Brain microvascular endothelial cell (primary cell): ENCODE measurements at places on chromosomes 11 and 22.

DNA sequence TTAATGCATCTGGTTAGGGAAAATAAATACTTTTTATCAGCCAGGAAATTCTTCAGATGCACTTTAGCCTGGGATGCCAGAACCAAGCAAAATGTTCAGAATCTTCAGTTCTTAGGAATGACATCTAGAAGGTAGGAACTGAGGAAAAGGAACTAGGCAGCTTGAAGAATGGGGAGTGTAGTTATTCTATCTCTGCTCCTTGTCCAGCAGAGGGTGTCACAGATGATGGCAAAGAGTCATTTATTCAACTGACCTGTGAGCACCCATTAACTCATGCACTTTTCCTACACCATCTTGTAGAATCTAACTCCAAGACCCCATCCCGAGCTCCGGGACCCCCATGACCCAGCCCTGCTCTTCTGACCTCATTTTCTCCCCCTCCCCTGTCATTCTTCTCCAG is 122.1 kb upstream of the ISX start:
- no peak for DNase-seq

- DNase-seq: no peak
Observed at GRCh38 chr11:108666373-108666772, 1.5 kb downstream of the DDX10 start.

DNA sequence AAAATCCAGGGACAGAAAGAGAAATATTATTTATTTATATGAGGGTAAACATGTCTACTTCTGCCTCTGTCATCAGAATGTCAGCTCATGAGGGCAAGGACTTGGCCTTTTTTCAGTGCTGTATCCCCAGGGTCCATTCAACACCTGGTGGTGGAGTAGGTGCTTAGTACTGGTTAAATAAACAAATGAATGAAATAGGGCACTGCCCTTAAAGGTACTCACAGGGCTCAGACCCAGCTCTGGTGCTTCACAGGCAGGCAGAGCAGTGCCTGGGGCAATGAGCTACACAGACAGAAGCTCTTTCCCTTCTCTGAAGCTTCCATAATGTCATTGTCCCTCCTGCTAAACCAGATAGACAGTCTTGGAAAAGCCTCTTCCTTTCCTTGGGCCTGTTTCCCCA is 30.9 kb downstream of the P4HA3 start:
- DNase-seq: no peak

GRCh38 chr22:49752598-49753091 is 75.0 kb downstream of the BRD1 start:
- DNase-seq: no peak

GRCh38 chr11:68043349-68044144 is 4.7 kb downstream of the TCIRG1 start:
- peak; percentile 83 for DNase-seq

GRCh38 chr22:31604746-31605705 is 57.0 kb downstream of the PISD start:
- no peak for DNase-seq

DNA sequence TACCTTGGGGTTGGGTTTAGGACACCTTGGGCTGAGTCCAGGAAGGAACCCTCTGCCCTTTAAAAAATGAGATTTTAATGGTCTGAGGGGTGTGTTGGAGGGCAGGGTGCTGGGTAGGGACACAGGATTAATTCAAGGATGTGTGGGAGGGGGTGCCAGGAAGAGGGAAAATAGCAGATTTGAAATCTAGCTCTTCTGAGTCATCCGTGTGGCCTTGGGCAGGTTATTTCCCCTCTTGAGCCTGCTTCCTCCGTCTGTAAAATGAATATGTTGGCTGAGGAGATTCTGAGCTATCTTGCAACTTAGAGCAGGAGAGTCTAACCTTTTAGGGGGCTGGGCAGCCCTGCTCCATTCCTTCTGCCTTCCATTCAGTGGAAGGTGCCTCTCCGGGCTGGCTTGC is 3.0 kb downstream of the TSPAN18 start:
- DNase-seq: no peak

GRCh38 chr11:111499483-111499882 is 12.7 kb downstream of the BTG4 start:
- no peak for DNase-seq

- no peak for DNase-seq
Observed at GRCh38 chr11:8799273-8799672, 111.7 kb upstream of the AKIP1 start.

DNA sequence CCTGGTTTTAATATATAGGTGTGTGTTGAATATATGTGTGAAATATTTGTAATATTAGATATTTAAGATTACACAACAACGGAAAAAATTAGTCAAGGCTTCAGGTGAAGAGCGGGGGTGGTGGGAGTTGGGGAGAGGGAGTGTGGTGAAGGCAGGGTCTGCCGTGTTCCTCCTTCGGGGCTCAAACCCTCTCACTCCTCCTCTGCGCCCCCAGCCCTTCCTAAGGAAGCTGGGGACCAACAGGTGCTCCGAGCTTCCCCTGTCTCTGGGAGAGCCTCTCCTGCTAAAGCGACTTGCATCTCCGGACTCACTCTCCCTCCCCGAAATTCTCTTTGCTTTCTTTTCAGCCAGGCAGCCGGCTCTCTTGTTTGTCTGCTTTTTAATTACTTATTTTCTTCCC is 960 bp upstream of the CADM1 start:
- no peak for DNase-seq

- DNase-seq: peak; percentile 10
Observed at GRCh38 chr11:9687711-9688477, 24.0 kb downstream of the SWAP70 start.

DNA sequence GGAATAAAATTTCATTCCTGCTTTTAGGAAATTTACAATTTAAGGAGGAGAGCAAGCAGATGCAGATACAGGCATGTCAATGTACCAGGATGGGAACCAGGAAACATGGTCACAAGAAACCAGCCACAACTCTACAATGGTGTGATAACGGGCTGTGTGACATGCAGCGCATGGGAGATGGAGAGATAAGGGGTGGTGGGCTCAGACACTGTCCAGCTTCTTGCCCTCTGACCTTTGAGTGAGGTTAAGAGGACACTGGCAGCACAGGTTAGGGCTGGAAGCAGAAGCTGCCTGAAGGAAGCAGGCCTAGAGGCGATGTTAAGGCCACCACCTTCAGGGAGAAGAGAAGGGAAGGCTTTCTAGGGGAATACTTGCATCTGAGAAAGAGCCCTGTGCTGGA is 2.3 kb upstream of the SORL1-AS1 start:
- DNase-seq: no peak

GRCh38 chr11:66294626-66295620 is 3.2 kb downstream of the TMEM151A start:
- no peak for DNase-seq

GRCh38 chr22:45262931-45263462 is 21.8 kb upstream of the UPK3A start:
- no peak for DNase-seq

GRCh38 chr22:36334821-36335603 is 52.8 kb downstream of the MYH9 start:
- DNase-seq: no peak

GRCh38 chr11:69044111-69045013 is 4.4 kb upstream of the TPCN2 start:
- DNase-seq: peak; percentile 53

DNA sequence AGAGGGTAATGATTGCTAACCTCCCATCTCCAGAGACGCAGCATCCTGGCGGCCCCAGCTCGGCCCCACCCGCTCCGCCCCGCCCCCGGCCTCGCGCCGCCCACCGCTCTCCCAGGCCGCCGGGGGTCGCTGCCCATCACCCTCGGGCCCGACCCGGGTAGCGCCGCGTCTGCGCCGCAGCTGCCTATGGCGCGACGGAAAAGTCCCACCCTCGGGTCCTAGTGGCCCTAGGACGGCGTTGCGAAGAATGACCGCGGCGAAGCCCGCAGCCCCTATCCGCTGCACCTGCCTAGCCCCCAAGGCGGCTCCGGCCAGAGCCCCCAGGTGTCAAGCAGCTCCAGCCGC is 457 bp downstream of the CPSF7 start:
- peak; percentile 28 for DNase-seq

GRCh38 chr11:122650619-122651018 is 4.9 kb upstream of the UBASH3B start:
- no peak for DNase-seq

DNA sequence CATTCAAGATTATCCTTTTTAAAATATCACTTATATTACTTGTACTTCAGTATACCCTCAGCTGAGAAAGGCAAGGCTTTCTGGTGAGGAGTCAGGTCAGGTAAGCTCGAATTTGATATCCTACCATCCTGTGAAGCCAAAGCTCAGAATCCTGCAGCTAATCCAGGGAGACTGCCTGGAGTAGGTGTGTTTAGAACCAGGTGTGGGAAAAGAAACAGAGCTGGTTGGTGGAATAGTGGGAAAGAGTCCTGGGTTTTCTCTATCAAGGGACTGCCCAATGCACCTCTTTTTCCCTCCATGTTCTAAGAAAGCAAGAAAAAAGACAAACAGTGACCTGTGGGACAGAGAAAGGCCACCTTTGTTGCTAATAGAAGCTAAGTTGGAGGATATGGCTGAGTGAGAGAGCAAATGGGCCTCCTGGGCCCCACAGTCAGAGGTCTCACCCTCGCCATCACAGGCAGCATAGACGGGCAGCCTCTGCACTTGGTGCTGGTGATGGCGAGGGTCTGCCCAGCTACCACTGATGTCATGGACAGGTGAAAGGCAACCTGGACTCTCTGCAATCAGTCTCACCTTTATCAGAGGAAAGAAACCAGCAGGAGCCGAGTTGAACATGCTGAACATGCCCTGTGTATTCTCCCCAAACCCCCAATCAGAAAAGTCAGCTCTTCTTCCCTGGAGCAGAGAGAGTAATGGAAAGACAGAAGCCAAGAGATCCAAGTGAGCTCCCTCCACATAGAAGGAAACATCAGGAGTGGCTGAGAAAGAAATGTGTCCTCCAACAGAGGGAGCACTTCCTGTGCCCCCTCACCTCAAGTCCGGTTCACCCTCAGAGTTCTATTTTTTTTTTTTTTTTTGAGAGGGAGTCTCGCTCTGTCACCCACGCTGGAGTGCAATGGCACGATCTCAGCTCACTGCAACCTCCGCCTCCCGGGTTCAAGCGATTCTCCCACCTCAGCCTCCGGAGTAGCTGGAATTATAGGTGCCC is 491.3 kb downstream of the BUD13 start:
- DNase-seq: no peak

DNA sequence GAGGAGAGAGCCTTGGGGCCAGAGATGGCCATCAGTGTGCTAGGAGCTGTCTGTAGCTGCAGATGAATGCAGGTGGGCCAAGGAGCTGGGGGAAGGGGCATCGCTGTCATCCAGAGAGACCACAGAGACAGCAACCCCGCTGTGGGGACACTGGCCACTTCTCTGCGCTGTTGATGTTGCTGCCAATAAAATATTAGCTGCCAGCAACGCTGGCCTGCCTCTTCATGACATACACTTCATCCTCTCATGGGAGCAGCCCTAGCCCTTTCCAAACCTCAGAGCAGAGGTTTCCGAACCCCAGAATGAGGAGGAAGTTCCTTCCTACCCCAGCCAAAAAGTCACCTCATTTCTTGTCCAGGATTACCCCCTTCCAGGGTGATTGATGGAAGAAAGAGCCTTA is 106.2 kb downstream of the PARVA start:
- no peak for DNase-seq

DNA sequence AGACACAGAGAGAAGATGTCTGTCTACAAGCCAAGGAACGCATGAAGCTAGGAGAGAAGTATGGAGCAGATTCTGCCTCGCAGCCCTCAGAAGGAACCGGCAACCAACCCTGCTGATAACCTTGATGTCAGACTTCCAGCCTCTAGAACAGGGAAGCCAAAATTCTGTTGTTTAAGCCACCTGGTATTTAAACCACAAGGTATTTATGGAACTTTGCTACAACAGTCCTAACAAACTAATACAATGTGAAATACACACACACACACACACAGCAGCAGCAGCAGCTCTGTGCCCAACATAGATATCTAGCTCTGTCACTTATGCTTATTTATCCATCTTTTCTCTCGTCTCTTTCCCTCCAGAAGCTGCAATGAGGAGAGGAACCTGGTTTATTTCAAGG is 400.0 kb downstream of the ETS1 start:
- DNase-seq: no peak

GRCh38 chr11:92964471-92964870 is 5.0 kb upstream of the MTNR1B start:
- no peak for DNase-seq

- DNase-seq: no peak
Observed at GRCh38 chr11:16921019-16921418, 93.2 kb downstream of the PLEKHA7 start.

GRCh38 chr22:45334068-45334467 is 24.3 kb downstream of the FAM118A start:
- DNase-seq: no peak

GRCh38 chr11:123239191-123240150 is 44.4 kb upstream of the CLMP start:
- no peak for DNase-seq

GRCh38 chr11:10107497-10107896 is 186.5 kb downstream of the SBF2 start:
- DNase-seq: no peak

DNA sequence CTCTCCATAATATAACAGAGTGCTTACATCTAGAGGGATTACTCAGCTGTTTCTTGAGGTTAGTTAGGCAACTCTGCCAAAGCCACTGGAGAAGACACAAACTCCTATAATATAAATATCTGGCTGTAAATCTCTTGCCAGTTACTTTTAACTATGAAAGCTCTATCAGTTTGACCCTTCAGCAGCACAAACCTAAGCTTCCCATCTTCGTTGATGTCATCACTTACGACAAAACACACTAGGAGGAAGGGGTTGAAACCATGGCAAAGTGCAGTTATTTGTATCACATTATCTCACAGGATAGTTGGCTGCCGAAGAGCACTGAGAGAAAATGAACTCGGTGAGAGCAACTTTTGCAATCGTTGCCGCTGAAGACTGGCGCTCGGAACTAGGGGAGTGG is 922.1 kb downstream of the OPCML start:
- DNase-seq: no peak

DNA sequence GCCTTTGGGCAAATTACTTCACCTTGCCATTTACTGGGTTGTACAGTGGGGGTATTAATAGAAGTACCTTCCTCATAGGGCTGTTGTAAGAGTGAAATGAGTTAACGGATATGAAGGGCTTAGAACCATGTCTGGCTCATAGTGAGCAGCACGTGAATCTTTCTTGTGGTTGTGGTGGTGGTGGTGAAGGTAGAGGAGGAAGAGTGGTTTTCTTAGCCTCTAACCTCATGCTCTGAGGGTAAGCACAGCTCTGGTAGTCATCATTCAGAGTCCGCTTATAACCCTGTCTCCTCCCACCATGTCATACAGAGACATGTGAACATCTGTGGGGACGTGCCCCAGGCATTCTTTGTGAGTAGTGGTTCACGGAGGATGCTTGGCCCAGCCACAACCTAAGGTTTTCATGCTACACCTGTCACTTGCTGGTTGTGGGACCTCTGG is 43.6 kb downstream of the TEAD1 start:
- no peak for DNase-seq

DNA sequence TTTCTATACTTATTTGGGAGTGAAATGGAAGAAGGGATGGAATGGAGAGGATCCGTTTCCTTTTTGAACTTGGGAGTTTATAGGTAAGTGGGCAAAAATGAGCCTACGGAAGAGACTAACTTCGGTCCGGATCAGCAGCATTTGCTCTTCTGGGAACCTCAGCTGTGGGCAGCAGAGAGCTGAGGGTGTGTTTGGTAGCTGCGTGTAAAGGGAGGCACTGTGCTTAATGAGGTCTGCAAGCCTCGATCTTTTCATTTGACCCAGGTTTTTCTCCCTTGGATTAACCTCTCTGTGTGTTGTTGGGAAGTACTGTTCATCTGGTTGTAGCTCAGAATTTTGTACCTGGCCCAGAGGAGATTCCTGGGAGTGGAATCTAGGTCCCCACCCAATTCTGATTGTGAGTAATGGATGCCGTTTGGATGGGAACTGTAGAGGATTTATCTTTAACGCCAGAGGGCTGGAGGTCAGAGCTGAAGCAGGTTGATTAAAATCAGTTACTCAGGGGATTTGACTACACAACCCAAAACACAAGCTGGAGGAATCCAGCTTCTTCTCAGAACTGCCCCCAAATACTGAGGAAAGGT is 201.6 kb upstream of the SORL1-AS1 start:
- no peak for DNase-seq
